ENCODE measurements at places on chromosomes 1 and 21.

DNA sequence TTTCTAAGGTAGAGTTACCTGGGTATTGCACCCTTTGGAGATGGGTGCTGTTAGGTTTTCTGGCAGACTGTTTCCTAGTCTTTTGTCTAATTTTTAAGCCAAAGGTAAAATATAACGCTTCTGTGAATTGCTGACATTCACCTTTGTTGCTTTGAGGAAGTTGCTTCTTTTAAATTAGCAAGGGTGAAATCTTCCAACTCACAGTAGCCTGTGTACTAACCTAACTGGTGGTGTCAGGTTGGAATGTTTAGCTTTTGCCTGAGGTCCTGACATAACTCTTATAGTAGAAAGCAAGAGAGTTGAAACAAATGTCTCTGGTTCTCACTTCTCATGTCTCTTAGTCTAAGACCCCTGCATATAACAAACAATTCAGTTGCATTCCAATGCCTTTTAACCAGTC is 61.1 kb upstream of the LPGAT1 start:
- DNase-seq: no peak

GRCh38 chr1:242025681-242026080 is 26.8 kb upstream of the MAP1LC3C start:
- DNase-seq: no peak

DNA sequence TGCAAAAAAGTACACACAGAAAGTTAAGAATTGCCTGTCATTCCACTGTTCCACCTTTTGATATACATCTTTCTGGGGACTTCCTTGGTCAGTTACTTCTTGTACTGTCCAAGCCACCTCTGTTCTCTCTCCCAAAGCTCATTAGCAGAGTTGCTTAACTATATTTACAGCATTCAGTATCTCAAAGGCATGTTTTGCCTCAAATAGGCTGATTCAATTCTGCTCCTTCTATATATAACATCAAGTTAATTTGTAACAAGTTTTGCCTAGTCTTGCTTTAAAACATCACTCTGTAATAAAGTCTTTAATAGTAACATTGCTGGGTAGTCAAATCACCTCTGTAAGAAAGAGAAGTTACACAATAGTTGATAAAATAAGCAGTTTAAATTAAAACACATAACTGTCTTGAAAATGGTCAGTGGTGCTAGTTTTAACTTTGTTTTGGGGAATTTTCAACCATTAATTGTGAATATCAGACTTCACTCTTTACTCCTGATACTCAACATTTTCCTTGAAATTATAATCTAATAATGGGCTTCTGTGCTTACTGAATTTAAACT is 35.7 kb downstream of the EDARADD start:
- DNase-seq: no peak

- no peak for DNase-seq
Observed at GRCh38 chr1:202056644-202057334, 46.4 kb downstream of the ELF3 start.

DNA sequence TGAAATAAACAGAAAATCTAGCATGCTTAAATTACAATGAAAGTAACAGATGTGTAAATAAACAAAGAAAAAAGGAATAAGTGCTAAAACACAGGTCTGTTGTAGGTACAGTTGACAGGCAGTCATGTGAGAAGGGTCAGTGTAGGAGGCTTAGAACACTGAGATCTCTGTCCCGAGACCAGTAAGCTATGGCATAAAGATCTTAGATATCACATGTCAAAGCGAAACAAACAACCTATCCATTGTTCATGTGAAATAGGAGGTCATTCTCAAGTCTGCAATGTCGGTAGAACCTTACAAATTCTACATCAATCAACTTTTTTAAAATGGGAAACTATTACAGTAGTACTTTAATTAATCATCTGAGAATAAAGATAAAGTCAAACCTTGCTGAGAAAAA is 428.9 kb upstream of the ADGRL2 start:
- no peak for DNase-seq

DNA sequence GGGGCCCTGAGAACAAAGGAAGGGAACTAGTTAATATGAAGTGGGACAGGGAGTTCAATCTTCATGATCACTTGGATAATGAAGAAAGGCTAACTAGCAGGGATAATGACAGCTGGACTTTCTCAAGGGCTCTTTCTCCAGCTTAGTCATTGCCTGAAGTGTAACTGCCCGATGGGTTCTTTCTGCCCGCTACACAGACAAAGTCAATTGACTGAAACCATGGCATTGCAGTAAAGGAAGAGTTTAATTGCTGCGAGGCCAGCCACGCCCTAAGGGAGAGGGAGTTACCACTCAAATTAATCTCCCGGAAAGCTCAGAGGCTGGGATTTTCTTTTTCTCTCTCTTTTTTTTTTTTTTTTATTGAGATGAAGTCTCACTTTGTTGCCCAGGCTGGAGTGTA is 16.6 kb upstream of the SLC2A5 start:
- DNase-seq: no peak

- DNase-seq: no peak
Observed at GRCh38 chr1:152884085-152884484, 6.0 kb downstream of the SMCP start.

- DNase-seq: peak; percentile 18
Observed at GRCh38 chr1:227891223-227891954, 56.3 kb downstream of the WNT9A start.

DNA sequence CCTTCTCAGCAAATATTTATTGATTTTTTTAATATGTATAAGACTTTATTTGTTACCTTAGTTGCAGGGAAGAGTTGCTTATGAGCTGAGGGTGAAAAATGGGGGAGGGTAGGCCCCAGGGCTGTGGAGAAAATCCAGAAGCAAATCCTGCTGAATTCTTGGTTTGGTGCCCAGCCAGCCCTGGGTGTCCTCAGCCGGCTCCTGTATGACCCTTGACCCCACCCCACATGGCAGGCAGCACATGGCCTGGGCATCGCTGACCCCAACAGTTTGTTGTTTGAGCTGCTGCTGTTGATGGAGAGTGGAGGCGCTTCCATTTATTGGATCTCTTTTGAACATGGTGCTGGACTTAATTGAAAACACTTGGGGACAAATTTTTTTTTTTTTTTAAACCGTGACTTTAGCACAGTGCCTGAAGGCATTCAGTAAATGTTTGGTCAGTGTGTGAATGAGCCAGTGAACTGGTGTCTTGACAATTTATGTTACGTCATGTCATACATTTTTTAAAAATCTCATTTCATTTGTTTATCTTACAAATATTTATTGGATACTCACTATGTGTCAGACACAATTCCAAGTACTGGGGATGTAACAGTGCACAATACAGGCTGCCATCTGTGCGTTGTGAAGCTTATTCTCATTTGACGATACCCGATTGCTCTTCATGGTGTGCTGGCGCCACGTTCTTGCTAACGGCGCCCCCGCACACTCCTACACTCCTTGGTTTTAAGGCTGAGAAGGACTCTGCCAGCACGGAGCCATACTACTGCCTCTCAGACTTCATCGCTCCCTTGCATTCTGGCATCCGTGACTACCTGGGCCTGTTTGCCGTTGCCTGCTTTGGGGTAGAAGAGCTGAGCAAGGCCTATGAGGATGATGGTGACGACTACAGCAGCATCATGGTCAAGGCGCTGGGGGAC is 98.8 kb downstream of the MTR start:
- DNase-seq: no peak

GRCh38 chr1:165313903-165314302 is 42.6 kb downstream of the LMX1A start:
- DNase-seq: no peak

All from omental fat pad (tissue), 4 donors.